Chondrocyte (in vitro differentiated cells): ENCODE measurements at places on chromosomes 6 and 20. TPM values are rescaled to one million over a fixed set of nuclear protein-coding genes. Genes with fewer than 3 reads are reported as not detected.

GRCh38 chr6:75081921-75082320 is 123.9 kb downstream of the COL12A1 start:
- no peaks in the 10 kb centered on the region for H3K27me3 ChIP-seq
- H3K4me1 ChIP-seq, result peaks cover 79% of the 10 kb centered on the region
- H3K4me3 ChIP-seq, result no peak overlapping the region
- DNase-seq, result no peak

GRCh38 chr20:23007886-23008655 is 27.0 kb upstream of the SSTR4 start:
- no peak for DNase-seq
- H3K27ac ChIP-seq, result peak overlapping the region; percentile 66
- peaks cover 20% of the 10 kb centered on the region for H3K4me1 ChIP-seq
- H3K36me3 ChIP-seq, result no peaks in the 10 kb centered on the region
- no peak overlapping the region for H3K4me3 ChIP-seq

- H3K4me1 ChIP-seq, result peaks cover 39% of the 10 kb centered on the region
- no peak for DNase-seq
- no peak overlapping the region for H3K4me3 ChIP-seq
- H3K27me3 ChIP-seq, result peaks cover 6% of the 10 kb centered on the region
- H3K36me3 ChIP-seq, result peaks cover 14% of the 10 kb centered on the region
Measured at GRCh38 chr6:168524571-168525001, 83.6 kb downstream of the SMOC2 start.

BACH2 gene
- total RNA-seq, result 7.8 to 10.5 TPM (median 8.3 TPM) in 3 replicates

GRCh38 chr6:118724211-118724610 is 72.8 kb upstream of the CEP85L start:
- no peaks in the 10 kb centered on the region for H3K27me3 ChIP-seq
- H3K27ac ChIP-seq, result no peak overlapping the region
- no peak for DNase-seq
- no peaks in the 10 kb centered on the region for H3K36me3 ChIP-seq
- H3K4me1 ChIP-seq, result peaks cover 3% of the 10 kb centered on the region
- H3K4me3 ChIP-seq, result no peak overlapping the region

DNA sequence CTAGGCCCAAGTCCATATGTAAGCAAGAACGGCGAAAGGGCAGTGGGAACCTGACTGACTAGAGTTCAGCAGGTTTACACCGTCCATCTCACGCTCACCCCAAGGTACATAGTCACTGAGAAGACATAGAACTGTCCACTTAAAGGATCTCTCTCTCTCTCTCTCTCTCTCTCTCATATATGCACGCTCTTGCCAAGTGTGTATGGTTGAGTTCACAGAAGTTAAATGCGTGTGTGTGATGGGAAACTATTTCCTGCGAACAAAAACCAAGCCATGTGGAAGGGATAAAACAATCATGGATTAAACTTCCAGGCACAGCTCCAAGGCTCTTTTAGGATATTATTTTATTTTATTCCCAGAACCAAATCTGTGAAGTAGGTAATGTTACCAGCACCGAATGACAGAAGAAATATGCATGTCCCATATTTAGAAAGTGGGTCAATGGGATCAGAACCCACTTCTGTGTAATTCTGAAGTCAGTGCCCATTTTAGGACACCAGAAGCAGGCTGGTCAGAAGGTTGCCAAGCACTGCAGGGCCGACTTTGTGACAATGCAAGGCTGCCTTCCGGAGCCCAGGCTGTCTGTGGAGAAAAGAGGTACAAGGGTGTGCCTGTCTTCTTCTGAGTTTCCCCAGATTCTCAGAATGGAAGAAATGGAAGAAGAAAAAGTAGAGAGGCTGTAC is 49.2 kb upstream of the MAP7 start:
- H3K27ac ChIP-seq, result no peak overlapping the region
- no peak overlapping the region for H3K4me3 ChIP-seq
- DNase-seq, result no peak
- no peaks in the 10 kb centered on the region for H3K27me3 ChIP-seq

DNA sequence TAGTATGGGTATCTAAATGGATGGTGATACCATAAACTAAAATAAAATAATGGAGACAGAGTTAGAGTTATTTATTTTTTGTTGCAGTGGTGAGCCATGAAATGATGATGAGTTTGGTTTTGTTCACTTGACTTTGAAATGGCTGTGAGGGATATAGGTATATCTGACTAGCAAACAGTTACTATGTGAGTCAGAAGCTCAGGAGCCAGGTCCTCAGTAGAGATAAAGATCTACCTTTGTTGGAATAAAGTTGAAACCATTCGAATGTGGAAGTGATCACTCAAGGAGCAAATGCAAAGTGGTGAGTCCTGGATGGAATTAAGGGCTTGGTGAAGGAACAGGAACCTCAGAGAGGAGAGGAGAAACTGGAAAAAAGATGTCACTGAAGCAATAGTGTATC is 86.0 kb upstream of the TPD52L1 start:
- H3K4me1 ChIP-seq, result no peaks in the 10 kb centered on the region
- peaks cover 10% of the 10 kb centered on the region for H3K36me3 ChIP-seq
- H3K4me3 ChIP-seq, result no peak overlapping the region
- no peak overlapping the region for H3K27ac ChIP-seq

DNA sequence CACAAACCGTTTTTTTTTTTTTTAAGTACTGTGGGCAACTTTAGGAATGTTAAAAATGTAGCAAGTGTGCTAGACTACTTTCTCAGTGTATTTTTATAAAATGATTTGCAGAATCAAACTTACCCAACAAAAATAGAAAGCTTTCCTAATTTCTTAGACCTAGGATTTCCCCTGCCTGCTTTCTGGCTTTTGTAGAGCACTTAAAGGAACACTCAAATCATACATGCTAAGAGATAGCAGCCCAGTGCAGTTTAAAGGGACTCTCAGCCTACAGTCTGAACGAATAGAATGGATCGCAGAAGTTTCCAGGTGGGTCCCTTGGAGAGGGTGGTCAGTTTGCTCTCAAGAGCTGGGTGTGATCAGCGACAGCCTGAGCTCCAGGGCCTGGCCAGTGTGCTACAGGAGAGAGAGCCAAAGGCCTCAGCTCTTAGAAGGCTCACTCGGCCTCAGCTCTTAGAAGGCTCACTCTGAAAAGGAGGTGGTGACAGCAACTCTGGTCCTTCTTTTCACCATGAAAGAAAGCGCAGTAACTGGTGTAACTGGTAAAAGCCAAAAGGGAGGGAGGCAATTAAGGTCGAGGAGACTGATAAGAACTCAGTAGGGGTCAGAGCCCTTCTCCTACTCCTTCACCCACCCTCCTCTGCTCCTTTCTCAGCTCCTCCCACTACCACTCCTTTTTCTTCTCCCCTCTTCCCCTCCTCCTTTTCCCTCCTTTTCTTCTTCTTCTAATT is 142.4 kb downstream of the ZFP64 start:
- no peaks in the 10 kb centered on the region for H3K27me3 ChIP-seq
- H3K27ac ChIP-seq, result peak overlapping the region; percentile 86
- no peak for DNase-seq
- no peaks in the 10 kb centered on the region for H3K36me3 ChIP-seq

GRCh38 chr6:95805699-95806098 is 210.1 kb upstream of the FUT9 start:
- no peaks in the 10 kb centered on the region for H3K36me3 ChIP-seq
- H3K27ac ChIP-seq, result no peak overlapping the region
- no peak overlapping the region for H3K4me3 ChIP-seq
- no peak for DNase-seq
- no peaks in the 10 kb centered on the region for H3K4me1 ChIP-seq

GRCh38 chr6:40541556-40542174 is 45.5 kb downstream of the LRFN2 start:
- H3K4me1 ChIP-seq, result no peaks in the 10 kb centered on the region
- H3K36me3 ChIP-seq, result no peaks in the 10 kb centered on the region
- H3K27ac ChIP-seq, result no peak overlapping the region
- H3K4me3 ChIP-seq, result no peak overlapping the region

DNA sequence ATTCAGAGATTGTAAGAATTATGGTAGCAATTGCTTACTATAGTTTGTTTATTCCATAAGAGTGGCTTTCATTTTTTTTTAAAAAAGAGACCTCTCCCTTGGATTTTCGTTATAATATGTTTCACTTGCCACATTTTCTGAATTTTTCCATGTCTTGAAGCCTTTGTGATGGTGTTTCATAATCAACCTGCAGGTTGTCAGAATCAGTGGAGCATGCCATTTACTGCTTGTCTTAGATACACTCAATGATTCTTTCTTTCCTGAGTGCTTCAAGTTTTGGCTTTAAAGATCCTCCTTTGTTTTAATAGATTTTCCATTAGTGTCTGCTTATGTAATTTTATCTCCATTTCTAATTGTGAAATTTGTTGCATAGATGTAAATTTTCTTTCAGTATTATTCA is 31.2 kb downstream of the KCNQ5 start:
- H3K36me3 ChIP-seq, result no peaks in the 10 kb centered on the region
- no peak overlapping the region for H3K4me3 ChIP-seq
- DNase-seq, result no peak
- H3K27ac ChIP-seq, result no peak overlapping the region

ECI2 gene
- total RNA-seq, result 29.0 to 33.7 TPM (median 29.2 TPM) in 3 replicates

GRCh38 chr6:136657666-136658065 is 107.4 kb upstream of the MAP7 start:
- peaks cover 19% of the 10 kb centered on the region for H3K4me1 ChIP-seq
- H3K4me3 ChIP-seq, result no peak overlapping the region
- H3K27me3 ChIP-seq, result peaks cover 2% of the 10 kb centered on the region
- H3K27ac ChIP-seq, result no peak overlapping the region
- DNase-seq, result no peak

- no peak overlapping the region for H3K27ac ChIP-seq
- no peaks in the 10 kb centered on the region for H3K27me3 ChIP-seq
- DNase-seq, result no peak
- H3K36me3 ChIP-seq, result no peaks in the 10 kb centered on the region
Measured at GRCh38 chr6:112651239-112651638, 304.1 kb downstream of the RFPL4B start.

- no peak overlapping the region for H3K27ac ChIP-seq
- no peak overlapping the region for H3K4me3 ChIP-seq
- H3K36me3 ChIP-seq, result peaks cover 2% of the 10 kb centered on the region
- H3K4me1 ChIP-seq, result peaks cover 28% of the 10 kb centered on the region
- no peak for DNase-seq
- no peaks in the 10 kb centered on the region for H3K27me3 ChIP-seq
Measured at GRCh38 chr6:75460681-75461080, 32.9 kb downstream of the FILIP1 start.

DNA sequence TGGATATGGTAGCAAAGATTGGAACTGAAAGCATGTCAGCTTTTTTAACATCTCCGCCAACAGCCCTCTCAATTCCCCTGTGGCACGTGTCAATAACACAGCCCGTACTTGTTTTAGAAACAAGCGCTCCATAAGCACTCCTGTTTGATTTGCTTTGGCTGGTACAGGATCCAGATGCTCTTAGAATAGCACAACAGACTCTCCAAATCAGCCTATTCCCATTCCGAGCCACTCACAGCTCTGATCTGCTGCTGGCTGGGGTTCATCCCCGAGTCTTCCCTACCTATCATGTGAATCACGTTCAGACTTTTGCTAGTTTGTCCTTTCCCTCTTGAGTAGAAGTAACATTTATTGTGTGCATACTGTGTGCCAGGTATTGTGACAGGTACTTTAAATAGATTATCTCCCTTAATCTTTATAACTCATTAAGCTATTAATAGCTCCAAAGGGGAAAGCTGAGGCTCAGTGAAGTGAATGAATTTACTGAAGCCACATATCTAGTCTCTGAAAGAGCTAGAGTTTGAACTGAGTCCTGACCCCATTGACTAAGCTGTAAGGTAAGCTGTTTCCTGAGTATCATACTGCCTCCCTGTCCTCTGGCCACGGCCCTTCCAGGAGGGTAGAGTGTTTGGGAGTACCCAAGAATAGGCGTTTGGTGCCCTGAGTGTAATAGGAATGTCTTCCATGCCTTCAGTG is 46.7 kb downstream of the RALY start:
- peaks cover 36% of the 10 kb centered on the region for H3K4me1 ChIP-seq
- H3K36me3 ChIP-seq, result peaks cover 2% of the 10 kb centered on the region
- H3K4me3 ChIP-seq, result no peak overlapping the region

DNA sequence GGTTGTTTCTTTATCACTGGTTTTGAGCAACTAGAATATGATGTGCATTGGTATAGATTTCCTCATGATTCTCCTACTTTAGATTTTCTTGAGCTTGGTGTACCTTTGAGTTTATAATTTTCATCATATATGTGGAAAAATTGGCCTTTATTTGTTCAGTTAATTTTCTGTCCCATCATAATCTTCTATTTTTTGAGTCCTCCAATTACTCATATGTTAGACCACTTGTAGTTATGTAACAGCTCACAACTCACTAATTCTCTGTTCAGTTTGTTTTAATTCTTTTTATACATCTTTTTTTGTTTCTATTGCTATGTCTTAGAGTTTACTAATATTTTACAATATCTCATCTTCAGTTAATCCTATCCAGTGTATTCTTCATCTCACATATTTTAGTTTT is 81.3 kb upstream of the LAMA2 start:
- no peak overlapping the region for H3K4me3 ChIP-seq
- H3K36me3 ChIP-seq, result no peaks in the 10 kb centered on the region
- peaks cover 5% of the 10 kb centered on the region for H3K27me3 ChIP-seq
- H3K27ac ChIP-seq, result no peak overlapping the region
- H3K4me1 ChIP-seq, result peaks cover 5% of the 10 kb centered on the region
- DNase-seq, result no peak

TUBB2B gene
- 109 to 119 TPM (median 117 TPM) in 3 replicates for total RNA-seq

DNA sequence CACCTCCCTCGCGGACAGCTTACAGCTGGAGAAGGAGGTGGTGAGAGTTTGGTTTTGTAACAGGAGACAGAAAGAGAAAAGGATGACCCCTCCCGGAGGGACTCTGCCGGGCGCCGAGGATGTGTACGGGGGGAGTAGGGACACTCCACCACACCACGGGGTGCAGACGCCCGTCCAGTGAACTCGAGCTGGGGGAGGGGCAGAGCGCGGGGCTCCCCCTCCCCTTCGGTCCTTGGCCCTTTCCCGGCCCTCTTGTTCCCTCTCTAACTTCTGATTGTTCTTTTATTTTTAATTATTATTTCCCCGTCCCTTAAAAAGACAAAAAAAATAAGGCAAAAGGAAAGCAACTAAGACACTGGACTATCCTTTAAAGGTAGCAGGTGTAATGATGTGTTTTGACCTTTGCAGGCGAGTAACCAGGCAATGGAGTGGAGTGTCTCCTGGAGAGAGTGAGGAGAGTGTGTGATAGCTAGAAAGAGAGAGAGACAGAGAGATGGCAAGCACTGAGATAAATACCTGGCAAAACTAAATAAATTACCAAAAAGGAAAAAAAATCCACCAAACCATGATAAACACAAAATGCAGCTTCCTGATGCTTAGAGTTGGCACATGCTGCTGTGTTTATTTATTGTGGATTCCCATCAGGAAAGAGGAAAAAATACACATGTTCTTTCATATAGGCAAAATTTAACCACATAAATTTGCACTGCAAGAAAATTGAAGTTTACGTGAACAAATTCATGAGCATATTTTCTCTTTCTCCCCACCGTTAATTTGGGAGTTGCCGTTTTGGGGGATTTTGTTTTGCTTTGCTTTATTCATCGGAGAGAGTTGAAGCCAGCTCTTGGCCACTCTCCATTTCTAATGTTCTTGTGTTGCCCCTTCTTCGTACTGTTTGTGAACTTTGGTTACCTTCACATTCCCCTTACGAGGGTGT is 1.9 kb downstream of the POU3F2 start:
- H3K4me3 ChIP-seq, result peak overlapping the region; percentile 47
- H3K4me1 ChIP-seq, result peaks cover 34% of the 10 kb centered on the region
- no peaks in the 10 kb centered on the region for H3K36me3 ChIP-seq

- DNase-seq, result no peak
- no peaks in the 10 kb centered on the region for H3K27me3 ChIP-seq
- H3K4me1 ChIP-seq, result peaks cover 3% of the 10 kb centered on the region
- no peak overlapping the region for H3K27ac ChIP-seq
Measured at GRCh38 chr6:42241915-42242314, 24.3 kb upstream of the MRPS10 start.

- no peak overlapping the region for H3K27ac ChIP-seq
- peaks cover 3% of the 10 kb centered on the region for H3K27me3 ChIP-seq
- H3K36me3 ChIP-seq, result no peaks in the 10 kb centered on the region
- peak; percentile 74 for DNase-seq
- no peaks in the 10 kb centered on the region for H3K4me1 ChIP-seq
Measured at GRCh38 chr6:169897601-169898358, 146.4 kb downstream of the ERMARD start.
